ENCODE measurements at places on chromosomes 12 and 14.

GRCh38 chr12:52946334-52946733 is 2.6 kb upstream of the KRT18 start:
- no peak for DNase-seq

- DNase-seq: no peak
Observed at GRCh38 chr12:108635997-108636808, 2.5 kb upstream of the SELPLG start.

DNA sequence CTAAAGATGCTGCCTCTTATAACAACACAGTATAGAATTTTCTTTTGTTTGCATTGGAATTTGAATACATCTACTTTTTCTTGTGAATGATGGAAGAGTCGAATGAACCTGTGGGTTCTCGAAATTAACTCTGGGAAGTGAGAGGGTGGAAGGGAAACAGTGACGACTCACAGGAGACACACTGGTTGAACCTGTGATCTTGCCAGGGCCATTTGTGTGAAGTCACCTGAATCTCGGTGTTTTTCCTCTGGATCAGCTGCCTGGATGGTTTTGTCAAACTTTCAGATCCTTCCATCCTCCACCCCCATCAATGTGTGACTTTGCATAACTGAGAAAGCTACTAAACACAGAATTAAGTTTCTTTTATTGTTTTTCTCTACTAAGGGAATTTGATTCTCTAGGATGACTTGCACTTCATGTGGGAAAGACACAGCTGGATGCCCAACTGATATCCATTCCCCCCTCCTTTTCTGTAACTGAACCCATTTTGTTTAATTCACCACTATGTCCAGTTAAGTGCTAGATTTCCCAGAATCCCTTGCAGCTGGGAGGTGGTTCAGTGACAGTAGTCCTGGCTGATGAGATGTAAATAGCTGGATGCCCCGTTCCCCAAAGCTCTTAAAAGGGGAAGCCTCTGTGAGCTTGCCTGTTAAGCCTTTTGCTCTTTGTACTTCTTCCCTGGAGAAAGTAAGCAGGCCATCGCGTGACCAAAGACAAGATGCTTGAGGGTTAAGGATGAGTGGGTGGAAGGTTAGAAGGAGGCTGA is 6.3 kb downstream of the PPFIBP1 start:
- DNase-seq: no peak

GRCh38 chr12:40225984-40226602 is 1.3 kb downstream of the LRRK2 start:
- DNase-seq: no peak

All from NCI-H1105 (cell line).